ENCODE measurements at places on chromosomes 12 and 14.

DNA sequence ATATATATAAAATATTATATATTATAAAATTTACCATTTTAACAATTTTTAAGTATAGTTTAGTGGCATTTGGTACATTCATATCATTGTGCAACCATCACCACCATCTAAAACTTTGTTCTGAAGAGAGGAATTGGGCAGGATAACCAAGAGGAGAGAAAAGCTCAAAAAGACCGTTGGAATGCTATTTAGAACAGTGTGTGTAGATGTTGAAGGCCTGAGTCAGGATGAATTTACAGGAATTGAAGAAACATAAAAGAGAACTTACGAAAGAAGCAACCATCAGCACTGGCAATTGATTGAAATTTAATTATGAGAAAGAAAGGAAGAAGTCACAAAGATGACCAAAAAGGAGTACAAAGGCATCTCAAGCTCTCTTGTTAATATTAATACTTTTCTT, 196.9 kb upstream of the PWP1 start:
- no peak for DNase-seq

DNA sequence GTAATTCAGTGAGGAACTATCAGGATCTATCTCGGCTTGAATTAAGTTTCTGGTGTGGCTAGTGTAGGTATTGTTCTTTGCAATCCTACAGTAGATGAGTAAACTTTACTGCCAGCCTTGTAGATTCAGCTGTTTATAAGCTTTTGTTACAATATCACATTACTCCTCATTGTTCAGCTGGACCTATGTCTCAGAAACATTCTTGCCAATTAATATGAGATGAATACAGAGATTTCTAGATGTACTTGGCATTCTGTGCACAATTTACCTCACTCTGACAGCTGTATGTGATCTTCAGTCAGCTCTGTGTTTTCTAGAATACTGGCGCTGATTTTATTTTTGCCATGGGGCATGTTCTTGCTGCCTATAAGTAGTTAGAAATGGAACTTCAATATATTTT, 55.7 kb downstream of the METTL25 start:
- no peak for DNase-seq

DNA sequence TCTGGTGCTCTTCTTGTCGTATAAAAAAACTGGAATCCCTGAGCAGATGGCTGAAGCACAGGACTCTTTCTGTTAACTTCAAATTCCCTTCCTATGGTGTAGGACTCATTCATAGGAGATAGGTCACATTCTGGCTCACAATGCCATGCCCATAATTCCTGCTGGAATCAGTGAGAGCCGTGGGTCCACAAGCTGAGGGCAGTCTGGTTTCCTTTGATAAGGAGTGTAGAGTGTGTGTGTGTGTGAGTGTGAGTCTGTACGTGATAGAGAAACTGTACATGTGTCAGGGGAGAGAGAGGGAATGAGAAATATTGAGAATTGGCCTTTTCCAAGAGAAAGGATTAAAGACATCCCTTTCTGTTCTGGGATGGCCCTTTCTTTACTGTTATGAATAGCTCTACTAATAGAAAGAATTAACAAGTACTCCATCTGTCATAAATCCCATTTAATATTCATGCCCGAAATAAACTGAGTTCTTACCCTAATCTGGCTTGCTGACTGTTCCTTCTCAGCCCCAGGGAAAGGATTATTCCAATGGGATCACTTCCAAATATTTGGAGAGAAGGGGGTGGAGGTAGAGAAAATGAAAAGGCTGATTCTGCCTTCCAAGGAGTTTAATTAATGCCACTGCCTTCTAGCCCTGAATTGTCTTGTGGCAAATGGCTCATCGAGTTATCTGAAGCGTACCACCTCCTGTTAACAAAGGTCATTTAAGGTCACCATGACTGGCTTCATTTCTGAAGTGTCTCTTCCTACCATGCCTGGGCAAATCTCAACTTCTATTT, 79.0 kb downstream of the TMX1 start:
- DNase-seq, result peak; percentile 50

DNA sequence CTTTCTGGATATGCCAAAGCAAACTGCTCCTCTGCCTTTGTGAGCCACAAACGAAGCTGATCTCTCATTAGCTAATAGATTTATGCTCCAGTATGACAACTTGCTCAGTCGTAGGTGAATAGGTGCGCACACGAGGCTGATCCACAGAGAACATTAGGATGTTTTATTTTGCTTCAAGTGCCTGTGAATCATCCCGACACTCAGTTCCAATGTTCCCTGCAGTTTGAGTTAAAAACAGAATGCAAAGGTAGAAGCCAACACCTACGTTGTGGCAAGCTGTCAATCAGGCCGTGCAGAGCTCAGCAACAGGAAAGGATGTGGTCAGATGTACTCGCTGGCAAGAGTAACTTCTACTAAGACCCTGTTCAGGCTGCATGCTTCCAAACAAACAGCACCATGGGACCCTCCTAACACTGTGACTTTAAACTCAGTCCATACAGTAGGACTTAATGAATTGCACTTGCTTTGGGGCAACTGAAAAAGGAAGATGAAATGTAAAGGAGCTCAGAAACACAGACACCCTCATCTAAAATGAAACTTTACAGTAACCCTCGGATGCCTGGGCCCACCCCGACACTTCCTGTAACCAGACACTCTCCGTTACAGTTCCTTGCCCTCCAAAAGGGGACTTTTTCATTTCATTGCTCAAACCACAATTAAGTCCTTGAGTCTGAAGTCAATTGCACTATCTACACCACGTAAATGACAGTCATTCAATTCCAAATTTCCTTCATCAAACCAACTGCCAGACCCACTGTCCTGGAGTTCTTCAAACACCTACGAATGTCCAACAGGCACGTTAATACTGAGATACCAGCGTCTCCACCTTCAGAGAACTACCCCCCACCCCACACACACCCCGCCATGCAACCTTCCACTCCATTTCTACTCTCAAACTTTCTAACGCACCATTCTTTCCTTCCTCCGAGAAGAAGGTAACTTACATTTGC, 1.6 kb downstream of the CCDC88C start:
- peak; percentile 5 for DNase-seq

GRCh38 chr12:84793558-84794367, 118.8 kb downstream of the SLC6A15 start:
- DNase-seq, result no peak

- no peak for DNase-seq
Observed at GRCh38 chr12:131137009-131137835, 183.5 kb downstream of the ADGRD1 start.

DNA sequence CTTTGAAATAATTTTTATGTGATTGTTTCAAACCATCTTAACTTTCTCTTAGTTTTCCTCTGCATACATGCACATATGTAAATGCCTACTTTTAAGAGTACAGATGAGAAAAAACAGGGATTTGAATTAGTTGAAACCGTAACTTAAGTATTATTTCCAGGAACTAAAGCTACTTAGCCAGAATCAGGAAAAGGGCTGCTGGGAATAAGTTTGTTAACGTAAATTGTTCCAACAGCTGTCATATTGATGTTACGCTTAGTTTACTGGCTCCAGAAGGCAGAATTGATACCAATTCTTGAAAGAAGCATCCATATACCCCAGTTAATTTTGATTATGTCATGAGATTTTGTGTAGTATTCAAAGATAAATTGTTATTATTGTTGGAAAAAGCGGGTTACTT, 17.9 kb upstream of the KLRF1 start:
- no peak for DNase-seq

- no peak for DNase-seq
Observed at GRCh38 chr14:73719791-73720190, 5.6 kb upstream of the PNMA1 start.

DNA sequence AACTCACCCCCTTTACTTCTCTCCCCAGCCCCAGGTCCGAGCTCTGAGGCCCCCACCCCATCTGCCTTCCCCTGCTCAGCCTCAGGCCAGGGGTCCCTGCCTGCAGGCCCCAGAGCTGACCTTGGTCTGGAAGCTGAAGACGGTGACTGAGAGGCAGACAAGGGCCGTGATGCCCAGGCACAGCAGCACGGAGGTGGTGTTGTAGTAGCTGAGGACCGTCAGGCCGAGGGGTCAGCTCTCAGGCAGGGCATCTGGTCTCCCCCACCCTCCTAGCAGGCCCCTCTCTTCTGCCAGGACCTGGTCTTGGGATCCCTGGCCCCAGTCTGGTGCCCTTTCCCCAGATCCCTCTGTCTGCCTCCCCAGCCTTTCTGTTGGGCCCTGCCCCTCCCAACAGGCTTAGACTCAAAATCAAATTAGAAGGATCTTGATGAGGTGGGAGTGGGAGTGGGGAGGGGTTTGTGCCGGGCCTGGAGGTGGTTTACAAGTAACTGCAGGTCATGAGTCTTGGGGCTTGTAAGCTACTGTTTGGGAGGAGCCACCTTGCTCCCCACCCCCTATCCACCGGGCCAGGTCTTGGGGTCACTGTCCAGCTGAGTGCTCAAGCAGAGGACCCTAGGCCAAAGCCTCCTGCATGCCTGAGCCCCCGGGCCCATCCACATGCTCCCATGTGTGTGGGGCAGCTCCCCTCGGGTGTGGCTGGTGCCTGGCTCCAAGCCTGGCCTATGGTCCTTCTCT, 14.2 kb downstream of the FAIM2 start:
- DNase-seq, result no peak

- DNase-seq, result no peak
Observed at GRCh38 chr12:119666900-119667576, 895 bp upstream of the PRKAB1 start.

Data from RCC 7860 (cell line).